ENCODE measurements at places on chromosomes 12 and 14.

DNA sequence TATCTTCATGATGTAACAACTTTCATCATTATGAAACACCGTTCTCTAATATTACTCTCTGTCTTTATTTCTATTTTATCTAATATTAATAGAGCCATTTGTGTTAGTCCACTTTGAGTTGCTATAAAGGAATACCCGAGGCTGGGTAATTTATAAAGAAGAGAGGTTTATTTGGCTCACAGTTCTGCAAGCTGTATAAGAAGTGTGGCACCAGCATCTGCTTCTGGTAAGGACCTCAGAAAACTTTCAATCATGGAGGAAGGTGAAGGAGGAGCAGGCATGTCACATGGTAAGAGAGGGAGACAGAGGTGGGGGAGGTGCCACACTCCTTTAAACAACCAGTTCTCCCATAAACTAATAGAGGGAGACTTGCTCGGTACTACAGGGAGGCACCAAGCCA is 25.1 kb downstream of the BORCS5 start:
- no peak for DNase-seq

DNA sequence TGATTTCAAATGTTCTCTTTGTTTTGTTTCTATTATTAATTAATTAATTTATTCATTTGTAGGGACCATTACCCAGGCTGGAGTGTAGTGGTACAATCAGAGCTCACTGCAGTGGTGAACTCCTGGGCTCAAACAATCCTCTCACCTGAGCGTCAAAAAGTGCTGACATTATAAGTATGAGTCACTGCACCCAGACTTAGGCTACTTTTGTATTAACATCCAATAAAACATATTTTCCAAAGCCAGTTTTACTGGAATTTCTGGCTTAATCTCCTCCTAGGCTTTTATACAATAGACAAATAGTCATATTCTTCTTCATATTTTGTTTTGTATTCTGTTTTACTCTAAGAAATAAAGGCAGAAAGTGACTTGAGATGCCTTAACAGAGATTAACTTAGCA is 749.6 kb downstream of the SLC16A7 start:
- DNase-seq, result no peak

DNA sequence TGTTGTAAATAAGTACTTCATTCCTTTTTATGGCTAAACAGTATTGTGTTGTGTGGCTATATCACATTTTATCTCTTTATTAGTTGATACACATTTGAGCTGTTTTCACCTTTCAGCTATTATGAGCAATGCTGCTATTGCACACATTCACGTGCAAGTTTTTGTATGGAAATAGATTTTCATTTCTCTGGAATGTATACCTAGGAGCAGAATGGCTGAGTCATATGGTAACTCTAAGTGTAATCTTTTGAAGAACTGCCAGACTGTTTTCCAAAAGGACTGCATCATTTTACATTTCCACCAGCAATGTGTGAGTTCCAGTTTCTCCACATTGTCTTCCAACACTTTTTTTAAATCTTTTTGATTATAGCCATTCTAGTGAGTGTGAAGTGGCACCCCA is 134.0 kb downstream of the SRGAP1 start:
- DNase-seq, result no peak

- no peak for DNase-seq
These were observed 317.7 kb downstream of the BMP4 start for GRCh38 chr14:53638966-53639365.

DNA sequence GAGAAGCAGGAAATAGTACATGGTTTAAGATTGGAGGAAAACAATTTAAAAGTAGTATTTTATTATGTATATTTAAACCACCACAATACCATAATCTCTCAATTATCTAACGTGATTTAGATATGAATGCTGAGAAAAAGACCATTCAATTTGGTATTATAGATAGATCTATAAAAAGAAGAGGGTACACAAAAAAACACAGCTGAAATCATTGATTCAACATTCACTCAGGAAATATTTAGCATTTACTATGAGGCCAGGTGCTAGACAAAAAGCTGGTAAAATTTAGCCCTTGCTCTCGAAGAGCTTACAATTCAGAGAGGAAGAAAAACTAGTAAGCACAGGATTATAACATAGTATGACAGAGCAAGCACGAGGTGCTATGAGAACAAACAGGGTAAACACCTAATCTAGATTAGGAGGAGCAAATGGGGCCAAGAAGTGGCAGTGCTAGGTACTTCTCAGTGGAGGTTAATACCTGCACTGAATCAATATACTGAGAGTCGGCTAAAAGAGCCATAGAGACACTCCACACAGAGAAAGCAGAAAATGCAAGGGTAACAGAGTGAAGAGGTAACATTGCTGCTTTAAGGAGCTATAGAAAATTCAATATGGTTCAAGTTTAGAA is 27.6 kb downstream of the TRIP11 start:
- no peak for DNase-seq

DNA sequence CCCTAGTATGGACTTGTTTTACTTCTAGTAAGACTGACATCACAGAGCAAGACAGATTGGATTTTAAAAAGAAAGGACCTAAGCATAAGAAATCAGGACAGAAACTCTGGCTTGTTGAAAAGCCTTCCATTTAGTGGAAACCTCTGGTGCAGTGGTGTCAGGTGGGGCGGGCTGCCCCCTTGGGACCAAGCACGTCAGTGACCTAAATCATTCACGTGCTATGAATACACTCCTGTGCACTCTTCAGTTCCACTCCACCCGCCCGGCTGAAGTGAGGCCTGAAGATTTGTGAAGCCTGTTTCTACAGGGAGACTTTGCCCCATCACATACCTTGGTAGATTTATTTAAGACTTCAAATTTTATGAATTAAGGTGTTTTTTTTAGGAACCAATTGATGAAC is 58.2 kb upstream of the STRN3 start:
- DNase-seq, result no peak

All from stimulated activated CD8-positive, alpha-beta memory T cell treated with anti-CD3 and anti-CD28 coated beads, Interleukin-4, amount 100 ng/mL, for 4 hours (primary cell).